CMK (cell line): ENCODE measurements at places on chromosomes 1 and 21.

- no peak for DNase-seq
Observed at GRCh38 chr1:55211863-55212262, 3.3 kb downstream of the USP24 start.

- no peak for DNase-seq
Observed at GRCh38 chr1:246695136-246695535, 29.1 kb upstream of the SCCPDH start.

DNA sequence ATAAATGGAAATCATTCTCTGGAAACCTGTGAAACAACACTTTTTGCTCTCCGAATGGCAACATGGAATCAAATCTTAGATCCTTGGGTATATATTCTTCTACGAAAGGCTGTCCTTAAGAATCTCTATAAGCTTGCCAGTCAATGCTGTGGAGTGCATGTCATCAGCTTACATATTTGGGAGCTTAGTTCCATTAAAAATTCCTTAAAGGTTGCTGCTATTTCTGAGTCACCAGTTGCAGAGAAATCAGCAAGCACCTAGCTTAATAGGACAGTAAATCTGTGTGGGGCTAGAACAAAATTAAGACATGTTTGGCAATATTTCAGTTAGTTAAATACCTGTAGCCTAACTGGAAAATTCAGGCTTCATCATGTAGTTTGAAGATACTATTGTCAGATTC is 45.7 kb downstream of the PTGFR start:
- DNase-seq, result no peak

GRCh38 chr1:179190861-179191260 is 38.6 kb downstream of the ABL2 start:
- DNase-seq, result no peak

GRCh38 chr1:111735321-111735720 is 3.9 kb downstream of the INKA2 start:
- no peak for DNase-seq

GRCh38 chr21:28537371-28538079 is 455.2 kb downstream of the LTN1 start:
- no peak for DNase-seq

- DNase-seq, result no peak
Observed at GRCh38 chr1:199422206-199422605, 605.3 kb upstream of the NR5A2 start.

GRCh38 chr1:247110627-247111258 is 6.6 kb upstream of the ZNF669 start:
- DNase-seq, result no peak

- no peak for DNase-seq
Observed at GRCh38 chr1:84236256-84236655, 65.3 kb upstream of the SAMD13 start.

- no peak for DNase-seq
Observed at GRCh38 chr1:218369688-218370511, 24.8 kb downstream of the TGFB2 start.

DNA sequence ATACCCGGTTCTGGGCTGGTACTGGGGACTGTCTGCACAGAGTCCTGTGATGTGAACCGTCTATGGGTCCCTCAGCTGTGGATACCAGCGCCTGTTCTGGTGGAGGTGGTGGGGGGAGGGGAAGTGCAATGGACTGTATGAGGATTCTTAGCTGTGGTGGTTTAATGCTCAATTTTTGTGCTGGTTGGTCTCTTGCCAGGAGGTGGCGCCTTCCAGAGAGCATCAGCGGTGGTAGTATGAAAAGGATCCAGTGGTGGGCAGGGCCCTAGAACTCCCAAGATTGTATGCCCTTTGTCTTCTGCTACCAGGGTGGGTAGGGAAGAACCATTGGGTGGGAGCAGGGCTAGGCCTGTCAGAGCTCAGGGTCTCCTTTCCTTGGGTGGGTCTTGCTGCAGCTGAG is 89.4 kb upstream of the B3GALT2 start:
- no peak for DNase-seq

- no peak for DNase-seq
Observed at GRCh38 chr1:5903680-5904079, 88.5 kb downstream of the NPHP4 start.
